ENCODE measurements at places on chromosomes 11 and 22.

GRCh38 chr11:108895579-108896480 is 231.0 kb downstream of the DDX10 start:
- peak; percentile 71 for DNase-seq

GRCh38 chr22:48595511-48595905 is 1232.2 kb downstream of the BRD1 start:
- DNase-seq, result no peak

DNA sequence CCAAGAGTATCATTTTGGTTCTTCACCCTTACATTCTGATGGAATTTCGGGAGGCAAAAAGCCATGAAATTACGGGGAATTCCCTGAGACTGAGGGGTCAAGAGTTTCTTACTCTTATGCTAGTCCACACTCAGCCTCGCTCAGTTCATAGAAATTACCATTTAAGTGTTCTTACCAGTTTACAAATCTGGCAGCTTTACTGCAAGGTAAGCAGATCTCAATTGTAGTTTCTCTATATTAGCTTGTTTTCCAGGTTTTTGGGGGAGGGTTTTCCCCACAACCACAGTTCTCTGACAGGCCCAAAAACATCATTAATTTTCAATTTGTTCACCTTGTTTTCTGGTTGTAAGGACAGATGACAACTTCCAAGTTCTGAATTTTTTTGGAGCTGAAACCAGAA is 1028.4 kb downstream of the FAM181B start:
- DNase-seq, result no peak

- DNase-seq, result no peak
Observed at GRCh38 chr11:61080526-61080925, 21.8 kb upstream of the CD5 start.

DNA sequence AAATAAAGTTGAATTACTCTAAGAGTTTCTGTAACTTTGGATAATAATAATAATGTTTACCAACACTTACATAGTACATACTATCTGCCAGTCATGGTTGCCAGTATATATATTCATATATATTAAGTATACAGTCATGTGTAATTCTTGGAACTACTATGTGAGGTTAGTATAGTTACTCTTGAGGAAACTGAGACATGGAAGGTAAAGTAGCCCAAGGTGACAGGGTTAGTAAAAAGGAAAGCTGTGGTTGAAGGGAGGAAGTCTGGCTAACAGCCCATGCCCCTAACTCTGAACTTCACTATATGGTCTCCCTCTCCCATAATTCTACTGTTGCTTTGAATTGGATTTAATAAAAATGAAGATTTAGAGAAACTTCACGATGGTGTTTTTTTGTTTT is 24.9 kb downstream of the FDX1 start:
- DNase-seq, result no peak
